SK-N-DZ (cell line): ENCODE measurements at places on chromosomes 2 and 18.
A peak's percentile ranks its signal among the peaks of the same experiment; 100 is the strongest.

DNA sequence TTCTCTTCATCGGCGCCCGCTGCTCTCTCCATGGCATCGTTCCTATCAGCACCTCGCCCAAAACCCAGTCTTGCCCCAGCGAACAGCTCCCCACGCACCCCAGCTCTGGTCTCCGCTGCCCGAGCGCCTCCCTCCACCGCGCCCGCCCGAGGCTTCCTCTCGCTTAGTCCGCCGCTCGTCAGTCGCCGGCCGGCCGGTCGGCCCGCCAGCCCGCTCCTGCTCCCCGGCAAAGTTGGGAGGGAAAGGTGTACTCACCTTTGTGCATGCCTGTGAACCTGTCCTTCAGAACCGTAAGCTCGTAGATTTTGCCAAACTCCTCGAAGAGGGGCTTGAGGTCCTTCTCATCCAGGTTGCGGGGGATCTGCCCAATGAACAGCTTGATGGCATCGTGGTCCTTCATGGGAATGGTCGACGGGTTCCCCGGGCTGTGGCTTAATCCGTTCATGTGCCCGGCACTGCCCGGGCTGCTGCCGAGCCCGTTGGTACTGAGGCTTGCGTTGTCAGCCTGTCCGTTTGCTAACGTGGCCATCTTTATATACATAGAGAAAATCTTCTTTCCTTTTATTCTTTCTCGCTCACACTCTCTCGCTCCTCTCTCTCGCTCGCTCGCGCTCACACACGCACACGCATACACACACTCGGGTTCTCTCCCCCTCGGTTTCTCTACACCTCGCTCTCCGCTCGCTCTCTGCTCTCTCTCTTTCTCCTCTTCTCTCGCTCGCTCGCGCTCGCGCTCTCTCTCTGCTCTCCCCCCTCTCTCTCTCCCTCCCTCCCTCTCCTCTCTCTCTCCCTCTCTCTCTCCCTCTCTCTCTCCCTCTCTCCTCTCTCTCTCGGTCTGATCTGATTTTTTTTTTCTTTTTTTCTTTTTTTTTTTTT lies at the start of gene CELF4:
CELF4 (minus strand) TSS at position 698 of the 876 bp plus-strand sequence.
- DNase-seq = peak; percentile 76

- no peak for DNase-seq
These were observed 45.2 kb upstream of the SPRED2 start for GRCh38 chr2:65477590-65477989.

DNA sequence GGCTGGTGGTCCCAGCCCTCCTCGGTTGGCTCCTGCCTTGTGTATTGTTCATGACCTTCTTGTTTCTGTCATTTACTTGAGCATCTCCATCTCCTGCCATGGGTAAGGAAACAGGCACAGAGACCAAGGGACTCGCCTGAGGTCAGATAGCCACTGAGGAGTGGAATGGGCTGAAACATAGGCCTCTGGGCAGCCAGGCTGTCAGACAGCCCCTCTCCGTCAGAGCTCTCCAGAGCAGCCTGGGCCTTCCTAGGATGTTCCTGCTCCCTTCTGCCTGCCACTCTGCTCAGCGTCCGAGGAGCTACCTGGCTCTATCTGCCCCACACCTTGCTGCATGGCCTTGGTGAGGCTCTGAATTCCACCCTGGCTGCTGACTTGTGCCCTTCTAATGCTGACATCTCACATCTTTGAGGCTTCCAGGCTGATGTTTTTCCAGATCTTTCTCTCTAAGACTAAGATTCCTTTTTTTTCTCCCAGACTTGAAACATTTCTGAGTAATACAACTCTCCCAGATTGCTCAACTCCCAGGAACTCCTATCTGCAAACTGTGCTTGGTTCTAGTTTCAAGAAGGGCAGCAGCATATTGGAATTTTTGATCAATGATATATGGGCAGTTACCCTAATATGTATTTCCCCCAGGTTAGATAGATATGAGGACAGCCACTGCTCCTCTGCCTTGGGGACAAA lies 67.7 kb downstream of the MCFD2 start:
- no peak for DNase-seq

DNA sequence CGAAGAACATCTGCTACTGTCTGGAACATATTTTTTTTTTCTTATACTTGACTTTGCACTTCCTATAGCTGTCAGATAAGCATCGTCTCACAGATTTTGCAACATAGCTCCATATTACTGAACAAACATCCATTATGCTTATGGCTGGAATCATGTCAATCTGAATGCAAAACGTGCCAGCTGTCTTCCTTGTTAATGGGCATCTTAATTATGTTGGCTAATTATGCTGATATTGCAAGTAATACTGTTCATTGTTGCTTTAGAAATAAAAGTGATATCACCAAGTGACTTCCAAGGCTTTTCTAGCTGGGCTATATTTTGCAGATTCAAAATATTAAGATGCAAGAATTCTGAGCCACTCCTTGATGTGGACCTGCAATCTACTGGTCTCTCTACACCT lies 176.8 kb downstream of the ARL4C start:
- DNase-seq = no peak

- no peak for DNase-seq
These were observed 58.0 kb downstream of the CDCA7 start for GRCh38 chr2:173412628-173413027.

DNA sequence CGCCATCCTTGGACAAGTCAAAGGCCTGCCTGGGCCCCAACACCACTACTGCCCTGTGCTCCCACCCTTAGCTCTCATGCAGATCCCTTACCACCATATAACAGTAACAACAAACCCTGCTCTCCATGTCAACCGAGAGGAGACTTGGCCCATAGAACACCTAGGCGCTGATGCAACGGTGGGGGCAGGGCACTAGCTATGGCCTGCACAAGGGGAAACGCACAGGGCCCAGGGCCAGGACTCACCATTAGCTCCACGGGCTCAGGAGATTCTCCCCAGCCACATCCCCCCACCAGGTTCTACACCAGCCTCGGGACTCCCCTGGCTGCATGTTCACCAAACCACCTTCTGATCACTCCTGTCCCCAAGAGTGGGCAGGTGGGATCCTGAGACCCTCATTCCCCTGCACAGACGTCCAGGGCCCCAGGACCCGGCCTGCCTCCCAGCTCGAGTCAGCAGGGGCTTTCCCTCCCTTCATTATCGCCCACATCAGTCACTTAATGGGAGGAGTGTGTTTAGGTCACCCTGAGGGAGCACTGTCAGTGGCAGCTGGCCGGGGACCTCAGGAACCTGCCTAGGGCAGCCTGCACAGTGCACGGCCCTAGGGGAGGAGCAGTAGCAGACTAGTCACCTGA lies 29.3 kb downstream of the ANKMY1 start:
- DNase-seq = no peak

- no peak for DNase-seq
These were observed 23.6 kb downstream of the PARD6G start for GRCh38 chr18:80223581-80224148.

GRCh38 chr2:42101206-42102023 lies 53.6 kb downstream of the PKDCC start:
- no peak for DNase-seq
